ENCODE measurements at places on chromosomes 13 and 19. TPM values are rescaled to one million over a fixed set of nuclear protein-coding genes. Genes with fewer than 3 reads are reported as not detected.

The ZNF91 gene
- 7.3 TPM for total RNA-seq

The ZNF763 gene
- total RNA-seq, result 2.5 TPM

The ZNF534 gene
- total RNA-seq, result 0.17 TPM

The ZNF491 gene
- 2.8 TPM for total RNA-seq

The SHANK1 gene
- 3.3 TPM for total RNA-seq

The MBOAT7 gene
- 12.4 TPM for total RNA-seq

The UNC13A gene
- total RNA-seq, result 0.32 TPM

The ARHGAP45 gene
- 0.79 TPM for total RNA-seq

The HOMER3 gene
- 56.3 TPM for total RNA-seq

The ZNF177 gene
- total RNA-seq, result 1.5 TPM

The SIGLEC11 gene
- total RNA-seq, result not detected

The TLE6 gene
- 0.63 TPM for total RNA-seq

The TEX26 gene
- total RNA-seq, result not detected

All from bronchial smooth muscle cell (primary cell).